ENCODE measurements at places on chromosomes 16 and 17.

GRCh38 chr17:10069301-10069700 lies 129.1 kb downstream of the GAS7 start:
- DNase-seq = no peak

DNA sequence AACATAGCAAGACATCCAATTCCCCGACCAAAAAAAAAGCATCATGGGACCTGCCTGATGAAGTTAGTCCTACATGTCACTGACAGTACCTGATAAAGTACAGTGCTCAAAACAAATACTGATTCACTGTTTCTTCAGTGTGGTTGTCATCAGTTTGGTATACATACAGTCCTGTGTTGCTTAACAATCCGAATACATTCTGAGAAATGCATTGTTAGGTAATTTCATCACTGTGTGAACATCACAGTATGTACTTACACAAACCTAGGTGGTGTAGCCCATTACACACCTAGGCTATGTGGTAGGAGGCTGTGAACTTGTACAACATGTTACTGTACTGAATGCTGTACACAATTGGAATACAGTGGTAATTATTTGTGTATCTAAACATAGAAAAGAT lies 19.0 kb upstream of the FA2H start:
- DNase-seq = no peak

DNA sequence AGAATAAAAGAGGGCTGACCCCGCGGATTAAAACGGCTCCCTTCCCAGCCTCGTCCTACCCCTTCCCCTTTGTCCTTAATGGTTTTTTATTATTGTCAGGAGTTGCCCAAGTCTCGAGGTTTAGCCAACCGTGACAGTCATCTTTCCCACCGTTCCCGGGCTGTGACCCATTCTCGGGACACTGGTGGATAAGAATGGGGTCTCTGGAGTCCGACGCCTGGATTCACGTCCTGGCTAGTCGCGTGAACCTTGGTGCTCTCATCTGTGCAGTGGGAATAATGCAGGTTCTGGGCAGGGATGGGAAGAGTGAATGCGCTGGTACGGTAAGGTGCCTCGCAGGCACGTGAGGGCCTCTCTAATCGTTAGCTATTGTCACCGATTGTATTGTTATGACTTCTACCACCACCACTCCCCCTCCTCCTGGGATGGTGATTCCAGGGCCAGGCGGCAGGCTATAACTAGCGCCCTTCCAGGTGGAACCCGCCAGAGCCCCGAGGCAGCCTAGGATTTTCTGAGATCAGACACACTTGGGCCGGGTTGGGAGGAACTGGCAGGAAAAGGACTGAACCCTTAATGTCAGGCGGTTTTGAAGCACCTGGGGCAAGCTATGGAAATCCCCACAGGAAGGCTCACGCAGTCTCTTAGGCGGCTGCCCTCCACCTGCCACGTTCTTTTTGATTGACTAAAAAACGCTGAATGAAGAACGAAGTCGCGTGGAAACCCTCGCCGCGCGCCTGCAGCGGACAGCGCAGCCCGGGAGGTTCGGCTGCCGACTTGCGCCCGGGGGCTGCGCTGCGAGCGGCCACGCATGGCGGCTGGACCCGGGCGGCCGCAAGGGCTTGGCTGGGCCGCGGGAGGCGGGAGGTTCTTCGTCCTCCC lies 2.7 kb downstream of the HS3ST3B1 start:
- no peak for DNase-seq

- DNase-seq = no peak
These were observed 148.9 kb upstream of the GNAO1 start for GRCh38 chr16:56042416-56042815.

DNA sequence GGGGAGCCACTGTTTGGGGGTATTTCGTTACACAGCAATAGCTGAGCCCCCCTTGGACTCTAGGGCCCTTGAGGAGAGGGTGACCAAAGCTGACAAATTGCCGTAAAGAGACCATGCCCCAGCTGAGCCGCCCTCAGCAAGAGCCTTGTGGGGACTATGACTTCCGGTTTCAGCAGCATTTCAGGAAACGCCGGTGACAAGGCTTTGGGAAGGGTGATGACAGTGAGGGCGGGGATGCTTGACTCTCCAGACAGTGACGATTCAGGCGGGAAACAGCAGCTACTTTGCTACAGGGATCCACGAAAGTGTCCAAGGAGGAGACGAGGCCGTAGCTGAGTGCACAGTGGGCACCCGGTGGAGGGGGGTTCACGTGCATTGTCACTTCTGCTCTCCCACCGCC lies 360.8 kb downstream of the C16orf95 start:
- DNase-seq = no peak

DNA sequence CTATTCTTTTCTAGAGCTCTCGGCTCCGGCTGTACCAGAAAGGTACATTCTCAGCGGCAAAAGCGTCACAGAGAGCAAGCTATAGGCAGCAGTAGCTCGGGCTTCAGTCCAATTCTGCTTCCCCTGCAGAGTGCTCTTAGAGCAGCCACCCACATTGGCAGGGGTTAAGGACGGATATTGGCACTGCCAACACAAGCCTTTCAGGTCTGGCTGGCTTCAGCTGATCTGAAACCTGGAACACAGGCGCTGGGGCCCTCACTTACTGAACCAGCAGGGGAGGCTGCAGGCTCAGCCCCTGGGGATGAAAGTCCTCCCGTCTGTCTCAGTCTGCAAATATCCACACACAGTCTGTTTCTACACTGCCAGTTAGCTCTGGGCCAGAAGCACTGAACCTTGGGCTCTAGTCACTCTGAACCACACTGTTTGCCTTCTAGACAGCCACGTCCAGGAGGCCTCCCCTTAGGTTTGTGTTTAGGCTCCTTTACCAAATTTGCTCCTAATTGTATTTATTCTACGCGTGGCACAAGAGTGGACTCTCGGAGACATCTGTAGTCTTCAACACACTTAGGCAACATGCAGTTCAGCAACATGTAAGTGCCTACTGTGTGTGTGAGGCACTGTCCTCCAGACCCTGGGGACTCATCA lies 40.1 kb downstream of the HIC1 start:
- DNase-seq = no peak

- no peak for DNase-seq
These were observed 14.5 kb downstream of the PRSS54 start for GRCh38 chr16:58280146-58280845.

DNA sequence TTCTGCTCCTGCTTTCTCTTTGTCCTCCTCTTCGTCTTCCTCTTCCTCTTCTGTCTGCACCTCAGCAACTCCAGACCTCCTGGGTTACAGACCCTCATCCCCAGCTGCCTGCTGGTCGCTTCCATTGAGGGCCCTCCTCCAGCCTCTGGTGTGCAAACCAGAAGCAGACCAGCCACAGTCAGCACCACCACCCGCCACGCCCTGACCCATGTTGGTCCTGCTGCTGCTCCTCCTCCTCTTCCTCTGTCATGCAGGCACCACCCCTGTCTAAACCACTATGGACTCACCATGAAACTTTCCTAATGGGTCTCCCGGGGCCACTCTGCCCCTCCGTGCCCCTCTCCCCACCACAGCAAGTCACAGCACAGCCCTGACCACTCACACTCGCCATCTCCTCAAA lies 11.4 kb upstream of the OGFOD3 start:
- no peak for DNase-seq

DNA sequence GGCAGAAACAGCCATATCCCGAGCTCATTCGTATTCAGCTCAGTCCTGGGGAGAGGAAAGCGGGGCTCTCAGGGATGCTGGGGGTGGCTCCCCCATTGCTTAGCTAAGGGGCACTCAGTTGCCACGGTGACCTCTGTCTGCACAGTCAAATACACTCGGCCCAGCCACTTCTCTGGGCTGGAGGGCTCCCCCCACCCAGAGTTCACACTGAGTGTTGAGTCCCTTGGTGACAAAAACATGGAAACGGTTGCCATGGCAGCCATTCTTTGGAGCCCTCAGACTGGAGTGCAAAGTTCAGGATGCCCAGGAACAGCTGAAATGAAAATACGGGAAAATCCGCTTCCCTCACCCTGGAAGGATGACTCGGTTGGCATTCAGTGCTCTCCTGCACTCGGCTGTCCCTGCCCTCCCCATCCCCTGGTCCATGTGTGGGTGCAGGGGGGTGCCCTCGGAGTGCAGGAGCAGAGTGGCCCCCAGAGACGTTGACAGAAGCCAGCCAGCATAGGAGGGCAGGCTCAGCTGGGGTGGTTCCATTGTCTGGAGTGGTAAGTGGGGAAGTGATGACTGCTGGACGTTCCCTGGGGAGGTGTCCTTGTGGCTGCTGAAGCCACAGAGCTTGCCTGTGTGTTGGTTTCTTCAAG lies 216.5 kb downstream of the NTN1 start:
- no peak for DNase-seq

GRCh38 chr16:1341495-1342420 lies 8.3 kb downstream of the BAIAP3 start:
- DNase-seq = no peak

- peak; percentile 81 for DNase-seq
These were observed 44.9 kb downstream of the OTOA start for GRCh38 chr16:21708533-21709115.

DNA sequence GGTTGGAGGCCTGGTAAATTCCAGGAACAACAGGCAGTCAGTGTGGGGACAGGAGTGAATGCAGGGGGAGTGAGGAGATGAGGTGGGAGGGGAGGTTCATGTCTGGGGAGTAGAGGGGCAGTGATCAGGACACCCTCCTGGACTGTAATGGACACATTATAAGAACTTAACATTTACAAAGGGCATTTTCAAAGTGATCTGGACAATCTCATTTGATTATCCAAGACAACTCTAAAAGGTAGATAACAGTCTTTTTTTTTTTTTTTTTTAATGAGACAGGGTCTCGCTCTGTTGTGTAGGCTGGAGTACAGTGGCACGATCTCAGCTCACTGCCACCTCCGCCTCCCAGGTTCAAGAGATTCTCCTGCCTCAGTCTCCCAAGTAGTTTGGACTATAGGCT lies 5.7 kb downstream of the SDK2 start:
- no peak for DNase-seq

DNA sequence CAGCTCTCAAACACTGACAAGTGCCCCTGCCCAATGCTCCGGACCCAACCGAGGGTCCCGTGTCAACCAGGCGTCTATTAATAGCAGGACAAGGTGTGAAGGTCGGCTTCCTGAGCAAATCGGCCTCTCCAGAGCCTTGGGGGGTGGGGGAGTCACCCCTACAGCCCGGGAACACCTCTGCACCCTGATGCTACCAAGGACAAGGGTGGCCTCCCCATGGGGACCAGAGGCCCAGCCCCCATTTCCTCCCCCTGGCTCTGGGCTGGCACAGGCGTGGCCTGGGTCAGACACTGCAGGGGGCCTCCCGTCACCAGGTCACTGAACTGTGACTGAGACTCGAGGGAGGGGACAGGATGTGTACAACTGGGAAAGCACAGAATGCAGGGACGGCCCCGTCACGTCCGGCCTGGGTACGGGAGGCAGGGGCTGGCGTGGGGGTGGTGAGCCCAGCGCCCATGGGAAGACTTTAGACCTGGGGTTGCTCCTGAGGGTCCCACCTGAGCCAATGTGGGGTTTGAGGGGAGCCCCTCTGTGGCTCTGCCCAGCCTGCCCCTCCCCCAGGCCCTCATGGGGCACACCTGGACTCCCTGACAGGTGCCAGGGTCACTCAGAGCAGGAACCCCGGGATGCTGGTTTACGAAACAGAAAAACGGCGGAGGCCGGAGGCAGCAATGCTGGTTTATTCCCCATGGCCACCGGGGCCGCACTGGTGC lies 579 bp upstream of the CYBA start:
- DNase-seq = no peak

DNA sequence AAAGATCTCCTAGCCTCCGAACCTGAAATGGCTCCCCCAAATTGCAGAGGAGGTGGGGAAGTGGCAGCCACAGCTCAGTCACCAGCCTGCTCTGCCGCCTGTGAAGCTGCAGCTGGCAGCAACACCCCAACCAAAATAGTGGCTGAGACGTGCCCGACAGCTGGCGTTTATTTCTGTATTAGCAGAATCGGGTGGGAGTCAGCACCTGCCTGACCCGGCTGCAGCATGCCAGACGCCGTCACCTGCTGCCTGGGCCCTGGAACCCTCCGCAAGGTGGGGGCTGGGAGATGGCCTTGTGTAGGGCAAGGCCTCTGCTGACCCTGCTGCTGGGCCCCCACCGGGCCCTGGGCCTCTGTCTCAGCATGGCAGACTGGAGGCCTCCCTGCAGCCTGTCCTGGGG lies 17.5 kb upstream of the PABPN1L start:
- no peak for DNase-seq

- DNase-seq = no peak
These were observed 7.4 kb upstream of the SCIMP start for GRCh38 chr17:5241861-5242671.

DNA sequence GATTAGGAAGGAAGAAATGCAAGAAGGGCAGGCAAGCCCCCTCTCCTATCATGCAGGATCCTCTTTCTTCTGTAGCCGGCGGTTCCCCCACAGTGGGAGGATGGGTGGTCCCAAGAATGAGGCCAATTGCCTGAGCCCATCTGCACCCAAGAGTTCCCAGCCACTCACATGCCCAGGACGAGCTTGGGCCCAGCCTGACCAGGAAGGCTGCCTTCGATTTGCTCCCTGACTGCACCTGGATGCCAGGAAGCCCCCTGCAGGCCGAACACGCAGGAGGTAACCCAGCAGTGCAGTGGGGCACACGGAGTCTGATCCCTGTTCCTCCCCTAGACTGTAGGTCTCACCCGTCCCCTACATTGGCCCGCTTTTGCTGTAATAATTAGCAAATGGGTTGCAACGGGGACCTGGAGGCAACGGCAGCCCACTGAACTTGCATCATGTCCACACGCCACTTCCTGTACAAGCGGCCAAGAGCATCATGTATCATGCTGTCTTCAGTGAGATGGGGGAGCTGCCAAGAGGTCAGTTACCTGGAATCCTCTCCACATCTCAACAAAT lies 67.5 kb downstream of the AMFR start:
- DNase-seq = no peak

- no peak for DNase-seq
These were observed 92.6 kb downstream of the DNAH17 start for GRCh38 chr17:78484271-78485246.

GRCh38 chr16:2811703-2812471 lies 5.2 kb upstream of the PRSS21 start:
- DNase-seq = no peak

GRCh38 chr16:83404261-83404660 lies 403.5 kb upstream of the HSBP1 start:
- no peak for DNase-seq

DNA sequence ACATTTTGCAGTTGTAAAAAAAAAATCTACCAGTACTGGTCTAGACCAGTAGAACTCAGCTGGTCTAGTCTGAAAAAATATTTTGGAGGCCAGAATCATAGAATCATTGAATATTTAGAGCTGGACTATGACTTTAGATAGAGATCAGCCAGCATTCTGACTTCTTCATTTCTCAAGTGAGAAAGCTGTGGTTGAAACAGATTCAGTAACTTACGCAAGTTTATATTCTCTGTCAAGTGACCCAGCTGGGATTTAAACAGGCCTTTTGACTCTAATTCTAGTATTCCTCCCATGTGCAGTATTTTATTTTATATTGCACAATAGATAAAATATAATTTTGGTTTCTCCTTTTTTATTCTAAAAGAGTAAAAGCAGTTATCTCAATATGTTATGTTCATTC lies 4.9 kb downstream of the TNRC6A start:
- no peak for DNase-seq

DNA sequence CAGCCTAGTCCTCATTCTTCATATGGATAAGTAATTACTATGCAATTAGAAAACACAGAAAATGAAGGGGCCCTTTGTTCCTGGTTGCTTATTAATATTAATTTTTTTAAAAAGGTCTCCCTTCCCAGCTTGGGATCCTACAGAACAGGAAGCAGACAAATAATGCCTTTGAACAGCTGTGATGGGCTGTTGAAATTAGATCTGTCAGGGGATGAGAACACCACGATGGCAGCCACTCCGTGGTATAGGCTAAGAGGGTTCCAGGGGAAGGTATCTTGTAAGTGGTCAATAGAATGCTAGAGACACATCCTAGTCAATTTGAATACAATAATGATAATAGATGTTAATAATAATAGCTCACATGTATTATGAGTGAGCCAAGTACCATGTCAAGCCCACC lies 83.1 kb downstream of the CCDC182 start:
- DNase-seq = no peak

Measured in DND-41 (cell line).